Fibroblast of skin of scalp (primary cell): ENCODE measurements at places on chromosomes 2 and 18.
A peak's percentile ranks its signal among the peaks of the same experiment; 100 is the strongest.

GRCh38 chr2:230765611-230766300 is 53.1 kb downstream of the CAB39 start:
- no peak for DNase-seq

DNA sequence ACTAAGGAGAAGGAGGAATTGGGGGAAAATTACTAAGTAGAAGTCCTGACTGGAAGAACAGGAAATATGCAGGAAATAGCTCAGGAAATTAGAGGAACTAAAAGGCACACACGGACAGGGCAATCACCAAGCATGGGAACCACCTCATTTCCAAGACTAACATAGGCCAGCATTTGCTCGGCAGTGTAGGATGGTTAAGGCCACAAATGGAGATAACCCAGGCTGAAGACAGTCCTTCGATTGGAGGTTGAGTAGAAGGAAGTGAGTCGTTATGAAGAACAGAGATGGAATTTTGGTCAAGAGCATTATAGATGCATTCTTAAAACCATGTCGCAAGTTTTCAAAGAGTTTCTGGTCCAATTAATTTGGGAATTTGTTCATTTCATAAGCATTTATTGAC is 401.4 kb downstream of the ALK start:
- peak; percentile 74 for DNase-seq

DNA sequence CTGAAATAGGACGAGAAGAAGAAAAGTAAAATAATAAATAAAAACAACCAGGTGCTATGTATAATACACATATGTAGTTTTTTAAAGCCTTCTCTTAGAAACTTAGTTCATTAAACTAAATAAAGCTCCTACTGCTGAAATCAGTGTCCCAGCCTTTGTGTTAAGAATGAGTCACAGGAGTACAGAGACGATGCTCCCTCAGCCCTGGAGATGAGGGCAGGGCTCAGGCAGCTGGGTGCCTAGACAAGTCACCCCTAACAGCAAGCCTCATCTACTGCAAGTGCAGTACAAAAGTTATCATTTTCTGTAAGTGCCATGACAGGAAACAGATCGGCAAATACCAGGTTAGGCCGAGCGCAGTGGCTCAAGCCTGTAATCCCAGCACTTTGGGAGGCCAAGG is 18.2 kb downstream of the KIDINS220 start:
- peak; percentile 23 for DNase-seq

DNA sequence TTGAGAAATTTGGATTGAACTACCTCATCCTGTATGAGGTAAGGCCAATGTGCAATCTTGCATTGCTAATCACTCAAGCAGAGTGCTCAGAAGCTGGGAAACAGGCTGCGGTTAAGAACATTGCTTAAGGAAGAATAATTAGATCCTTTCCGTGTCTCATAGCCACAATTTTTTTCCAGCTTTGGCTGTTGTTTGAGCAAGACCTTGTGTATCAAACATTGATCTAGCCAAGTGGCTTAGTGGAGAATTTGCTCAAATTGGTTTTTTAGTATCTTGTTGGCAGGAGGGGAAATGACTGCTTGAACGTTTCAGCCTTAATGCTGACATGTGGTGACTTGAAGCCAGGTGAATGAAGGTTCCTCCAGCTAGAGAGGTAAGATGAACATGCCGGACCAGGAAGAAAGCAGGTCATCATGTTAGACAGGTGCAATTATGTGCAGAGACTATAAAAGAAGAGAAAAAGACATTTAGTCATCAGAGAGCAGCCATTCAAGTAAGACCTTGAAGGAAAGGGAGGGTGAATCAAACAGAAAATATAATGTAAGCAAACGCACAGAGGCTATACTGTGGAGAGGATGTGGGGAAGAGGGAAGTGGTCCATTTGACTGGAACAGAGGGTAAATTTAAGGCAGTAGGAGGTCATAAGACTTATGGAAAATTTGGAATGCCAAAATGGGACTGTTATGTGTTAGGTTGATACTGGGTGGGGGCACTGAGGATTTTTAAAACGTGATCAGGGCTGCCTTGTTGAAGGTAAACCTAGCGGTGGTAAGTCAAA is 98.9 kb upstream of the CYP1B1 start:
- peak; percentile 97 for DNase-seq

DNA sequence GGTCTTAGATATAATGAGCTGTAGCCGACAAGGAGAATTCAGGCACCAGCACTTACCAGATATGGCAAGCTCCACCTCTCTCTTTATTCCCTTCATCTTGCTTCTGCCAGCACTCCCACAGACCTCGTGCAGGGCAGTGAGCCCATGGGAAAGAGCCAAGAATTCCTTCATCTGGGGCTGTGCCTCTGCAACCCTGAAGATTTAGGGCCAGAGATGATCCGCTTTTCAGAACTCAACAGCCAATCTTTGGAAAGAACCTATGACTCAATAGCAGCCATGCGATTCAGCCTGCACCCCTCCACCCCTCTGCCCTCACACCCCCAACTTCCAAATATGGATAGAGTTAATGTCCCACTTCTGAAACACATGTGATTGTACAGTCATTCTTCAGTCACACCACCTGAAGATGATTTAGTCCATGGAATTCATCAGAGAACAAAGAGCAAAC is 533.7 kb upstream of the TNP1 start:
- peak; percentile 81 for DNase-seq

DNA sequence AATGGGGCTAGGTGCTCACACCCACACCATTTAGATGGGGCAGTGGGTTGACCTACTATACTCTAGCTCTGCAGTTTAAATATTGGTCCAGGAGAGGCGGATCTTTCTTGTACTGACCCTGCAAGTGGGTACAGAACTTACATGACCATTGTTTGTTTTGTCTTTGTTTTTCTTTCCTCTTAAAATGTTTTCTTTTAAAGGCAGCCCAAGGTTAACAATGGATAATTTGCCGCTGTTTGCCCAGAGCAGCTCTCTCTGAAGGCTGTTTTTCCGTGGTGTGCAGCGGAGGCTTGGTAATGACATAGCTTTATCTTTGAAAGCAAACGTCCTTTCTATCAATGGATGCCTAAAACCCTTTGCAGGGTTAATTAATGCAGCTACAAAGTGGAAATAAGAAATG is 133.3 kb upstream of the MEX3C start:
- DNase-seq, result no peak

GRCh38 chr2:168766600-168766999 is 35.8 kb upstream of the NOSTRIN start:
- DNase-seq, result no peak

DNA sequence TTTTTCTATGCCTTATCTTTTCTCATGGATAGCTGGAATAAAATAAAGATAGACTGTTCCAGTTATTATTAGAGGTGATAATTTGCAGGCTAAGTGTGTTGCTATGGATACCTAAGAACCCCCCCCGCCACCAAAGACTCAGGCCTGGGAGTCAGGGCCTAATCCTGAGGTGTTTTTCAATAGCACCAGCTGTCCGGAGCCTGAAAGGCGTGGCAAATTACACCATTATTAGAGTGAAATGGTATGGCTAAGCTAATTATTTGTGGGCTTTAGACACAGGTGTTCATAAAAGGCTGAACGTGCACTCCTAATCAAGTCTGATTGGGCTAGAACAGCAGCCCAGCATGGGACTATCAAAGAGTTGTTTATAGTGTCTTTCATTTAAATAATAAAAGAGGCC is 293.2 kb upstream of the DCC start:
- DNase-seq, result no peak

DNA sequence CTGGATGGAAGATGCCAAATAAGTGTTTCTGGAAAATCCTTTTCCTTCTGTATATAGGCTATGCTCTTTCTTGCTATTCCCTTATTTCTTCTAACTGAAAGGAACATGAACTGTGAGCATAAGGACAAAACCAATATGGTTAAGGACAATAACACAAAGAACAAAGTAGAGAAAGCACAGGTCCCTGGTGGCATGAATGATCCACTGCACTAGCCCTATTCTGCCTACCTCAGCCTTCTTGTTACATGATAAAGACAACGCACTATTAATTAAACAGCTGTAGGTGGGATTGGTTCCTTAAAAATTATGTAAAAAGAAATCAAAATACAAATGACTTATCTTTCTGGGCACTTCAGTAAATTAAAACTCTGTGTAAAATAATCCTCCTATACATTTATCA is 1.9 kb upstream of the WDR75 start:
- no peak for DNase-seq

GRCh38 chr2:85926931-85927661 is 38.3 kb upstream of the ST3GAL5 start:
- no peak for DNase-seq

DNA sequence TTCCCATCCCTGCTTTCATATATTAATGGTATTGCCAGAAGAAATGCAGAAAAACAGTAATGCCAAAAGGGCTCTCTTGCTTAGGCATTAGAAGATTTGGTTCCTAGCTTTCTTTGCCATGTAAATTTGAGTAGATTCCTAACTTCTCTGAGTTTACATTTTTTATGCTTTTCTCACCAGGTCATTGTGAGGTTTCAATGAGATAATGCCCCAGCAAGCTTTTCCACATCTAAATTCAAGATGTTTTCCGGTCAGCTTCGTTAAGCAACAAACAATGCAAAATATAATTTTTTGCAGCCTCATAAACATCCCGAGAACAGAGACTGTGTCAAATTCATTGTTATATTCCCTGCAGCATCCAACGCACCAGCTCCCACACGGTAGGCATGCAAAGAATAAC is 44.9 kb downstream of the NCKAP5 start:
- no peak for DNase-seq

DNA sequence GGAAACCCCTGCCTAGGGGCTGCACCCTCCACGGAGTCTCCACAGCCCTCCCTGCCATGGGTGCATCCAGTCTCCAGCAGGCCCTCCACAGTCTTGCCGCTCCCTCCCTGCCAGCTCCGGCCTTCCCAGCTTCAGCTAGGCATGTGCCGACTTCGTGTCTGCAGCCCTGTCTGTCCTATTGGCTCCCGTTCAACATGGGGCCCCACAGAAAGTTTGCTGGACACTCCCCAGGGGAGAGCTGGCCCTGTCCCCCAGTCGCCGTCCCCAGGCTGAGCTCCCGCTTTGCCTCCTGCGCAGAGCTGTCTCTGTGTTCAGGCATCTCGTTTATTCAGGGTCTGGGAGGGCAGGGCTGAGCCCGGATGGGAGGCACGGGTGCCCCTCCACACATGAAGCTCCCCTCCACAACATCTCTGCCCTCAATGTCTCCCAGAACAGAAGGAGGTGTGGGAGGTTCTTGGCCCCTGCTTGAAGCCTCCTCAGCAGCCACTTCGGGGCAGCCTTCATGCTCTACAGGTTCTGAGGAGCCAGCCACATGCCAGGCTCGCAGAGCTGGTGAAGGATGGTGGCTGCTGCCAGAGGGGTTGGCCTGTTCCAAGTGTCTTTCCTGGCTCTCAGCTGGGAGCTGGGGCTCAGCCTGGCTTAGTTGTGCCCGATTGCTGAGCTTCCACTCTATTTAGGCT is 120.1 kb upstream of the PXDN start:
- DNase-seq, result no peak

DNA sequence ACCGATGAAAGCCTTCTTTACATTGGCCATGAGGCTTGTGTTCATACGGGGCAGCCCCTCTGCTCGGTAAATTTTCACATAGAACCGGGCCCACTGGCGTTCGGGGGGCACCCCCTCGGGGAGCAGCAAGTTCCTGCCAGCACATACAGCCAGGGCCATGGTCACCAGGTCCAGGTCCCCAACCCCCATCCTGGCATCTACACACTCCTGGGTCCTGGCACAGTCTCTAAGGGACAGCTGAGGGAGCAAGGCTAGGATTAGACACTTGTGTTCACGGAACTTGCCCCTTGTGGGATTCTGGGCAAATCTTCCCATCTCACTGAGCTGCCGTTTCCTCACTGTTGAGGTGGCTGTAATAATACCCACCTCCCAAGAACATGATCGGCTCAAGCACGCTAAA is 5.6 kb upstream of the OTOF start:
- no peak for DNase-seq

DNA sequence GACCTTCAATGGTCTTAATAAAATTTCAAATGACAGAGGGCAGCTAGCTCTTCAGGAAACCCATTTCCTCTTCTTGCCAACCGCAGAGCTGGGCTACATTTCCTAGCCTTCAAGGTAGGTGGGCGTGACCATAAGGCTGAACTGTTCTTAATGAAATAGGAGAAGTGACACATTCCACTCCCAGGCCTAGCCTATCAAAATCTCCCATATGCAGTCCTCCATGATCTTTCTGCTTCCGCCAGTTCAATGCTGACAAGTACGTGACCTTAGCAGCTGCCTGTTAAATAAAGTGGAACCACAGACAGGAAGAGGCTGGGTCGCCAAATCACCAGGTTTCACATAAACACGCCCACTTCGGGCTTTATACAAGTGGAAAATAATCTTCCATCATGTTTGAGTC is 13.2 kb downstream of the SERPINE2 start:
- no peak for DNase-seq

DNA sequence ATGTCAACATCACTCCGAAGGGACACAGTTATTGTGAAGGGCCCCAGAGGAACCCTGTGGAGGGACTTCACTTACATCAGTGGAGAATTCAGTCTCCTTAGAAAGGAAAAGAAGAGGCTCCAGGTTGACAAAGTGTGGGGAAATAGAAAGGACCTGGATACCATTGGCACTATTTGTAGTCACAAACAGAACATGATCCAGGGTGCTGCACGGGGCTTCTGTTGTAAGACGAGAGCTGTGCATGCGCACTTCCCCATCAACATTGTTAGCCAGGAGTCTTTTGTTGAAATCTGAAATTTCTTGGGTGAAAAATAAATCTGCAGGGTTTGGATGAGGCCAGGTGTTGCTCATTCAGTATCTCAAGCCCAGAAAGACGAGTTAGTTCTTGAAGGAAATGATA is 2.4 kb upstream of the ALPK2 start:
- DNase-seq, result no peak

GRCh38 chr2:110896226-110896625 is 163.9 kb downstream of the ACOXL start:
- no peak for DNase-seq

- peak; percentile 28 for DNase-seq
These were observed 1014.3 kb upstream of the CDH2 start for GRCh38 chr18:29191263-29191662.

DNA sequence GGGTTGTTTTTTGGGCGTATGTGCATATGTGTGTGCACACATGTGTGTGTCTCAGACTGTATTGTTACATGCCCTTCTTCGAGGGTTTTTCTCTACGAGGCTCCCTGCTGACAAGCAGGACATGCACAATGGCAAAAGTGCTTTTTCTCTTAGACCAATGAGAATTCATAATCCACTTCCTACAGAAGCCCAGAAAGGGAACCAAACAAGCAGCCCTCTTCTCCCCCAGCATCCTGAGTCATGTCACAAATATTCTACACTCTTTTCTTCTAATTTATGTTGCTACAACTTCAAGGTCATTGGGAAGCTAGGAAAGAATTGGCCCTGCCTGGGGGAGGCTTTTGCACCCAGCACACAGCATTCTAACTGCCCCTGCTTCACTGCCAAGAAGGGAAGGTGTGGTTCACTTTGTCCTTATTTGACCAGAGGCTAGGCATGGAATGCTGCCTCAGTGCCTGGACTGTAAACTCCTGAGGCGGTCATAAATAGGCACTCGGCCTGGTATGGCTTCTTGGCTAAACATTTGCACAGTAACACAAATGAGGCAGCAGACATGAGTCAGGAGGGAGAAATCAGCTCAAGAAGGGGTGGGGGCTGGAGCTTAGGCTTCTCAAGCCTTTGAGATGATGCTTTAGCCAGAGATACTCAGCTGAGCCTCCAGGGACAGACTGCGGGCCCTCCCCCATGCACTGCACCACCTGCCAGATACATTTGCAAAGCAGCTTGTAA is 92.7 kb upstream of the KLF7 start:
- peak; percentile 100 for DNase-seq
